ENCODE measurements at places on chromosomes 2 and 18. TPM values are rescaled to one million over a fixed set of nuclear protein-coding genes. Genes with fewer than 3 reads are reported as not detected.

The FN1 gene
- total RNA-seq: 8.8 TPM

The GNLY gene
- 903 TPM for total RNA-seq

The CRYGC gene
- total RNA-seq: not detected

The LHCGR gene
- not detected for total RNA-seq

The GAD1 gene
- total RNA-seq: 0.76 TPM

The TEX44 gene
- total RNA-seq: not detected

DNA sequence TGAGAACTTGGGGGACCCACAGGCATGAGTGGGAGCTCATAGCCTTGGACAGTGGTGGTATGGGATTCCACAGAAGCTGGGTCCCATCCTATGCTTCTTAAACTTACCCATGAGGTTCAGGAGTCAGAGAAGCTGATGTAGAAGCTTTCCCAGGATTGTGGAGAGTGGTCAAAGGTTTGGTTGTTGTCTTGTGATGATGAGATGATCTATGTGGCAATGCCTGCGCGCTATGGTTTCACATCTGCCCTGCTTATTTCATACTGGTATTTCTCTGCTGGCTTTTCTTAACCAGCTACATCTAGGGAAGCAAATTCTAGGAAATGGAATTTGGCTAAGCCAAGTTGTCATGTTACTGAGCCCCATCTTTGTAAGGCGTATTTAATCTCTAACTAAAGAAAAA, 168.6 kb downstream of the ZNF407 start:
- no peak overlapping the region for H3K27ac ChIP-seq
- H3K4me1 ChIP-seq: no peaks in the 10 kb centered on the region
- peaks cover 6% of the 10 kb centered on the region for H3K36me3 ChIP-seq
- H3K27me3 ChIP-seq: no peaks in the 10 kb centered on the region
- no peak overlapping the region for H3K4me3 ChIP-seq

- no peak for DNase-seq
- H3K4me1 ChIP-seq: no peaks in the 10 kb centered on the region
- H3K27me3 ChIP-seq: peaks cover 9% of the 10 kb centered on the region
- H3K36me3 ChIP-seq: no peaks in the 10 kb centered on the region
- H3K4me3 ChIP-seq: no peak overlapping the region
Observed at GRCh38 chr2:198096965-198097364, 292.6 kb downstream of the PLCL1 start.

DNA sequence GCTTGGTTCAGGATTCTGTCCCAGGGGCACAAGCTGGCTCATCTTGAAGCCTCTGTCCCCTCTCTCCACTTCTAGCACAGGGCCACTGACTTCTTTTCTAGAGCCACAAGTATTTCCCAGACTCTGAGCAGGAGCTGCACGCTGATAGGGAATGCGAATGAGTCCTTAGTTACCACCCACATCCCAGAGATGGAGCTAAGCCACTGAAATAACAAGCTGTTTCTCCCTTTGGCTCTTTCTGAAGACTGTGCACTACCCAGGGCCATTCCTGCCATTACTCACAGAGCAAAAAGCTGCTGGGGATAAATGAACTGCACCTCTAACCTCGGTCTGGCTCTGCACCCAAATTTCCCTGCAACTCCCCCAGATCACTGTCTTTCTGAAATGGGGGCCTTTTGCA, 70.6 kb downstream of the TSN start:
- no peaks in the 10 kb centered on the region for H3K36me3 ChIP-seq
- no peaks in the 10 kb centered on the region for H3K4me1 ChIP-seq
- H3K4me3 ChIP-seq: no peak overlapping the region
- H3K27ac ChIP-seq: no peak overlapping the region
- no peak for DNase-seq

DNA sequence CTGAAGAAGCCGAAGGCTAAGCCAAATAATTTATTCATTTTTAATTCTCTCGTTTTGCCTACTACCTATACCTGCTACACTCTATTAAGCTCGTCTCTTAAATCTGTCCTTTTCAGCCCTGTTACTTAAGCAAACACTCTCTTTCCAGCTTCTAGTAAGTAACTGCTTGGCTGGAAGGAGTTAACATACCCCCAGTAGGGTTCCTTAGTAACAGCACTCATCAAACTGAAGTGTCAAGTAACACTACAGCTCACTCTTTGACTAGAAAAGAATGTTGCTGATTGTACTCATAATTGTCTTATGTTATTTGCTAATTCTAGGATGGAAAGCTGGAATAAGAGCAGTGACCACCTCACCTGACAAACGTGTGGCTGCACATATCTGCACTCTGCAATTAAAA, 120.0 kb upstream of the SCN7A start:
- H3K27me3 ChIP-seq: peaks cover 5% of the 10 kb centered on the region
- H3K4me3 ChIP-seq: no peak overlapping the region
- no peaks in the 10 kb centered on the region for H3K4me1 ChIP-seq

GRCh38 chr18:75545189-75545588, 117.7 kb upstream of the SMIM21 start:
- no peak overlapping the region for H3K4me3 ChIP-seq
- no peaks in the 10 kb centered on the region for H3K36me3 ChIP-seq
- no peaks in the 10 kb centered on the region for H3K4me1 ChIP-seq
- H3K27ac ChIP-seq: no peak overlapping the region
- no peak for DNase-seq
- H3K27me3 ChIP-seq: peaks cover 34% of the 10 kb centered on the region

DNA sequence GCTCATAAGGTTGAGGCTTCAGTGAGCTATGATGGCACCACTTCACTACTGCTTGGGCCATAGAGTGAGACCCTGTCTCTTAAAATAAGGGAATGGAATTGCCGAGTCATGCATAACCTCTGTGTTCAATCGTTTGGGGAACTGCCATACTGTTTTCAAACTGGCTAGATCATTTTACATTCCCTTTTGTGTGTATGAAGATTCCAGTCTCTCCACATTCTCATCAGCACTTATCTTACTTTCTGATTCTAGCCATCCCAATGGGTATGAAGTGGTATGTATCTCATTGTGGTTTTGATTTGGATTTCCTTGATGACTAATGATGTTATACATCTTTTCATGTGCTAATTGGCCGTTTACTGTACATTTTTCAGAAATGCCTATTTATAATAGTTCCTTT, 23.7 kb downstream of the MARCHF7 start:
- DNase-seq: no peak
- no peaks in the 10 kb centered on the region for H3K27me3 ChIP-seq
- peaks cover 6% of the 10 kb centered on the region for H3K36me3 ChIP-seq

DNA sequence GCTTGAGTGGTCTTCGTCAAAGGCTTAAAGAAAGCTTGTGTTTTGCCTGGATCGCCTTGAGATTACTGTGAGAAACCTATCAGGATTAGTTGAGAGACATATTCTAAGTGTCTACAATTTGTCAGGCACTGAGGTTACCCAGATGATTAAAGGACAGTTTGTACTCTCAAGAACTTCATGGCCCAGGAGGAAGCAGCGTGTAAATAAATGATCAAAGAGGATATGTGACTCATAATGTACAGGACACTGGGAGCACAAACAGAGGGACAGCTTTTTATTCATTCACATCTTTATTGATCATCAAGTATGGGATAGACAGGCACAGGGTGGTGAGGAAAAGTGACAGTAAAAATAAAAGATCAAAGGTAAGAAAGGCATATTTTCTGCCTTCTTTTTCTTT, 152.6 kb upstream of the FSHR start:
- no peak overlapping the region for H3K4me3 ChIP-seq
- H3K36me3 ChIP-seq: no peaks in the 10 kb centered on the region
- no peaks in the 10 kb centered on the region for H3K4me1 ChIP-seq
- no peaks in the 10 kb centered on the region for H3K27me3 ChIP-seq
- H3K27ac ChIP-seq: no peak overlapping the region

DNA sequence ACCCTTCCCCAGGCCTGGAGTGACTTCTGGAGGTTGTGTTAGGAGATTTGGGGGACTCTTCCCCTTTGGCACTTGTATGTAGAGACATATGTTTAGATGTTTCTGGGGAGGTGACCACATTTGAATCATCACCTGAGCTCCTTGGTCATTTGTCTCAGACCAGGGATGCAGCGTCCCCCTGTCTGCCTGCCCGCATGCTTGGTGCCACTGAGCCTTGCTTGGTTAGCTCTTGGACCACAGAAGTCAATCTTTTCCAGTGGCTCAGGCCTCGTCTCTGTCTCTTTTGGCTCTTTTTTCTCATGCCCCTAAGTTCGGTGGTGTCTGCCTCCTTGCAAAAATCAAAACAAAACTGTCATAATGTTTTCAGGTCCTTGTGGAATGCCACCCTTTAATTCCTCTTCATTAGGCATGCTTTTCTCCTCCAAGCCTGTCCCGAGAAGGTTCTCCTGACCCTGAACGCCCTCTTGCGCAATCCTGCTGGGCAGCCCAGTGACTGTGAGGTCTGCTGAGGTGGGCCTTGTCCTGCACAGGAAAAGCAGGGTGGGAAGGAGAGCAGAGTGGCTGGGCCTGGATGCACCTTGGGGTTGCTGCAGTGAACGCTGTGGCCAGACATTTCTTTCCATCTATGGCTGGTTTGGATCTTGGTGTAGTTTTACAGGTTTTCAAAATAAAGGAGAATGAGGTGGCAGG, 24.9 kb downstream of the GLI2 start:
- peaks cover 7% of the 10 kb centered on the region for H3K27me3 ChIP-seq
- H3K36me3 ChIP-seq: no peaks in the 10 kb centered on the region
- H3K27ac ChIP-seq: no peak overlapping the region
- no peak overlapping the region for H3K4me3 ChIP-seq
- DNase-seq: peak; percentile 20

- DNase-seq: no peak
- H3K4me1 ChIP-seq: no peaks in the 10 kb centered on the region
- no peak overlapping the region for H3K27ac ChIP-seq
Observed at GRCh38 chr18:12278215-12278671, 24.1 kb downstream of the CIDEA start.

GRCh38 chr2:160061944-160062291, 497 bp downstream of the PLA2R1 start:
- no peaks in the 10 kb centered on the region for H3K36me3 ChIP-seq
- H3K4me3 ChIP-seq: no peak overlapping the region
- H3K27me3 ChIP-seq: peaks cover 70% of the 10 kb centered on the region
- H3K4me1 ChIP-seq: no peaks in the 10 kb centered on the region
- no peak for DNase-seq

- no peak overlapping the region for H3K27ac ChIP-seq
- H3K4me1 ChIP-seq: no peaks in the 10 kb centered on the region
- H3K36me3 ChIP-seq: no peaks in the 10 kb centered on the region
- H3K4me3 ChIP-seq: no peak overlapping the region
Observed at GRCh38 chr18:13889671-13890070, 25.7 kb downstream of the MC2R start.

Measured in natural killer cell treated with Interleukin-12 subunit alpha and Interleukin-12 subunit beta and Interleukin-15 and Interleukin-18, amount 100 ng/mL, for 72 hours (primary cell).